Endothelial cell of umbilical vein (primary cell): ENCODE measurements at places on chromosomes 3 and 15.
A peak's percentile ranks its signal among the peaks of the same experiment; 100 is the strongest.

- DNase-seq: no peak
Measured at GRCh38 chr15:53910236-53910849, 67.9 kb upstream of the UNC13C start.

GRCh38 chr3:46893763-46894162 lies 16.2 kb downstream of the PTH1R start:
- no peak for DNase-seq

DNA sequence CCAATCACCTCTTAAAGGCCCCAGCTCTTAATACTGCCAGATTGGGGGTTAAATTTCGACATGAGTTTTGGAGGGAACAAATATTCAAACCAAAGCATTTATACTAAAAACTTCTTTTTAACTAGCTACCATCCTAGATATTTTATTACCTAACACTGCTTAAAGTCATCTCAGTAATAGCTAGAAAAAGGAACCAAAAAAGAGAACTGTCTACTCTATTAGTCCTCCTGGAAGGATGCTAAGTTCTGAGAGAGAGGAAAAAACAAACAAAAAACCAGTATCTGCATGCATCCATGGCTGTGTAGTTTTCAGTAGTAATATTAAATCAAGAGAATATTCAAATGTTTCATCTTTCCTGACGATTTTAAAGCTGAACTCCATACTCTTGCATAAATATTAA lies 5.8 kb downstream of the CPOX start:
- no peak for DNase-seq

GRCh38 chr3:185720326-185720725 lies 104.5 kb downstream of the IGF2BP2 start:
- DNase-seq: no peak

DNA sequence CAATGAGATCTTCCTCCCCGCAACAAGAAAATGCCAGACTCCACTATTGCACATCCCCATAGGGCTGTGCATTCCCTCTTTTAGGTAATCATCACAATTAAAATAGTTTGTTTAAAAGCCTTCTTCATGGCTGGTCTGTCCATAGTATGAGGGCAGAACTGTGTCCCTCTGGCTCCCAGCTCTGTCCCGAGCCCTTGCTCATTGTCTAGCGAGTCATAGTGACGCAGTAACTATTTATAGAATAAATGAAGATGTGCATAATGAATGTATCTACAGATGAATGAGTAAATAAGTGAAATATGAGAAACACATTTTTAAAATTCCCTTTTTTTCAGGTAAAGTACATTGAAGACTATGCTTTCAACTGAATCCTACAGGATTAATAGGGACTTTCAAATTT lies 128.4 kb upstream of the TMC3 start:
- DNase-seq: no peak

DNA sequence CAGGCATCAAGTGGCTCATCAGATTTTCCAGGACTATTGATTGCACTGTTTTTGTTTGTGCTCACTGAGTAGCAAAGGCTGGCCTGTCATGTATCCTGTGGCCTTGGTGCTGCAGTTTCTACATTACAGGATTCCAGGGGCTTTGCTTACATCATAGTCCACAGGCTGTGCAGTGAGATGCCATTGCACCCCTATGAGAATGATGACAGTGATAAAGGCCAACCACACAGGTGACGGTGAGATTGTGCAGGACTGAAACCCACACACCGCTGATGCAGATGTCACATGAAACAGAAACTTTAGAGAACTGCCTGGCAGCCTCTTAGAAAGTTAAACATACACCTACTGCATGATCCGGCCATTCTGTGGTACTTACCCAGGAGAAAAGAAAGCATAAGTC lies 195.0 kb upstream of the UBE3A start:
- no peak for DNase-seq

DNA sequence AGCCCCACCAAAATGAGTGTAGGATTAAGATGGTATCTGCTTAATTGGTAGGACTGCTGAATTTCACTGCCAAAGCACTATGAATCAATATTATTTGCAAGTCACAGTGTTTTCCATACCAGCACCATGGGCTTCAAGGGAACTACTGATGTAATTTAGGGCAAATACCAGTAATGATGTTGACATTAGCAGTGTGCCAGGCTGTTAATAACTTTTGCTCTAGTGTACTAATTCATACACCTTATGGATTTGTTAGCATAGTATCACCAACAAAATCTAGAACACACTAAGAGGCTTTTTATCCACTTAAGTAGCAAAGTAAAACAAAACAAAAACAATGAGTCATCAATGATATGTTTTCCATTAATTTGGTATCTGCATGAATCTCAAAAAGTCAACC lies 888.2 kb downstream of the CADM2 start:
- no peak for DNase-seq

- no peak for DNase-seq
Measured at GRCh38 chr15:90234096-90234988, at the start of gene GDPGP1. GDPGP1 (plus strand) TSS chr15:90234209; CDS start chr15:90240909, 6,700 bp downstream.

- no peak for DNase-seq
Measured at GRCh38 chr3:94156626-94157025, 93.8 kb downstream of the NSUN3 start.

DNA sequence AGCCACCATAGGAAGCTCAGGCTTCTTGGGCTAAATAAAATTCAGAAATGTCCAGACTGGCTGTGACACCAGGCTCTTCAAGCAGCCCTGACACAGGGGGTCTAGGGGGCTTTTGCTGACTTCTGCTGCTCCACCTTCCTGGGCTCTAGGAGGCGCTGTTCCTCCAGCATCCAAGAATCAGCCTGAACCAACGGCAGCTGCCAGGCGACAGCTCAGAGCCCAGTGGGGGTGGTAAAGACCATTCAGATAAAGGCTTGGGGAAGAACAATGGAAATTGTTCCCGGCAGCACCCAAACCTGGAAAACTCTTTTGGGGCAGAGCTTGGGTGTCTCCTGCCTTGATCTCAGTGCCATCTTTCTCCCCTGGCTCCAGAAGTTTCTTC lies 21.6 kb upstream of the PSTPIP1 start:
- peak; percentile 56 for DNase-seq
